ENCODE measurements at places on chromosomes 2 and 18.

- no peak for DNase-seq
These were observed 189.5 kb upstream of the TPO start for GRCh38 chr2:1223791-1224190.

DNA sequence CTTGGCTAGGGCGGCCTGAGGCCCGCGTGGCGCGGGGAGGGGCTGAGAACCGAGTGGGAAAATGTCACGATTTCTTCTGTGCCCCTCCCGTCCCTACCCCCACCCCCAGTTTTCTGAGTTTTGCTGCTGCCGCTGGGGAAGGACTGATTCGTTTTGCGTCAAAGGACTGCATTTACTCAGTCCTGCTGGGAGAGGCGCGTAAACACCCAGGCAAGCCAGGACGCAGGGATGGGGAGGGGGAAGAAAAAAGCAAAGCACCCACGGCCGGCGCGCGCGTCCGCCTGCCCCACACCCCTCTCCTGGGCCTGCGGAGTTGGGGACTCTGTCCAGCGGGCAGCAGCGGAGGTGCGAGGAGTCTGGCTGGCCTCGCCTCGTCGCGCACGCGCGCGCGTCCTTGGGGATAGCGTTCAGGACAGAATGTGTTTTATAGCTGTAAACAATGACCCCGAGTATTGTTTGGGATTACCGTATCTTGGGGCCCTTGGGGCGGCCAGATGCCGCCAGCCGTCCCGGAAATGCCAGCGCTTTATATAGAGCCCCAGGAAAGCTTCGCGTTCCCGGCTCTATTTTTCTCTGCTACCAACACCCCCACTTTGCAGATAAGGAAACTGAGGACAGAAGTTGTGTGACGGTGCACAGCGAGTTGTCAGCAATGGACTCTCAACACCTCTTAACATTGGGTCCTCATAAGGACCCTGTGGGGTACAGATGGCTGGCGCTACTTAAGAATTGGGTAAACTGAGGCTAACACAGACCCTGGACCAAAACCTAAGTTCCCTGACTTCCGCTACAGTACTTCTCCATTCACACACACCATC lies 1.7 kb upstream of the FOSL2 start:
- DNase-seq, result no peak

DNA sequence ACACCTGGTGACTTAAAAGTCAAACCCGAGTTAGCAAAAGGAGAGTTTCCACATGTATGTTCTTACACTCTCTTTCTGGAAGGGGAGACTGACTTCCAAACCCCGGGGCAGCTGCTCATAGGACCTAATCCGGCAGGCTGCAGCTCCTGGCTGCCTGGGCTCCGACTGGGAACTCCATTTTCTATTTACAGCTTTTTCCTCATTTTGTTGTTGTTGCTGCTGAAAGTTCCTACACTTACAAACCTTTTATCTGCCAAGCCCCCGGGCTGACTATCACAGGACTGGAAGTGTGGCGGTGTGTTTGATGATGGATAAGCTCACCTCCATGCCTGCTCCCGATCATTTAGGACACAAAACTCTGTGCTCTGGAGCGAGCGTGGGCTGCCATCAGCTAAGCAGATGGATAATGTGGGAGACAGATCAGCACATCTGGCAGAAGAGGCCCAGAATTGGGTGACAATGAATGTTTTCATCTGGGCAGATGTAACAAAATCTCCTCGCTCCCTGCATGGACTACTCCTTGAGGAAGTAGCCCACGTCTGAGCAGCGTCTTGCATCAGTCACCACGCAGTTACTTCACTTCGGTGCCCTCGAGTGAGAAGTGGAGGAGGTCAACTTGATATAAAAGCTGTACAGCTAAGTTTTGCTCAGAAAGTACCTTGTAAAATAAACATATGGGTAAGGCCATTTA lies 114.4 kb upstream of the COPS8 start:
- no peak for DNase-seq

DNA sequence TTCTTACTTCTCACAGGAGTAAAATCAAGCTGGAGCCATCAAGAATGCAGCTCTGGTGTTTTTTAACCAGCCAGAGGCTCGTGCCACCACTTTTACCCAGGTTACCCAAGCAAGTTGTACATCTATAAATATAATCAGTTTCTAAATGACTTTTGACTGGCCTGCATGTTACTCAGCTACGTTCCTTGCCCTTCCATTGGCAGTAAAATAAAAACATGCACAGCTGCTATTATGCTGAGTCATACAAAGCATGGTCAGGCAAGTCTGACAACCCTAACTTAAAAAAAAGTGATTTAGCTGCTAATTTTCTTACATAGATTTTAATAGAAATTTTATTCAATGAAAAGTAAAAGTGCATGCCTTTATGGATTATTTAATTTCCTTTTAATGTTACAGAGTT lies 111.7 kb upstream of the CSRNP3 start:
- no peak for DNase-seq

DNA sequence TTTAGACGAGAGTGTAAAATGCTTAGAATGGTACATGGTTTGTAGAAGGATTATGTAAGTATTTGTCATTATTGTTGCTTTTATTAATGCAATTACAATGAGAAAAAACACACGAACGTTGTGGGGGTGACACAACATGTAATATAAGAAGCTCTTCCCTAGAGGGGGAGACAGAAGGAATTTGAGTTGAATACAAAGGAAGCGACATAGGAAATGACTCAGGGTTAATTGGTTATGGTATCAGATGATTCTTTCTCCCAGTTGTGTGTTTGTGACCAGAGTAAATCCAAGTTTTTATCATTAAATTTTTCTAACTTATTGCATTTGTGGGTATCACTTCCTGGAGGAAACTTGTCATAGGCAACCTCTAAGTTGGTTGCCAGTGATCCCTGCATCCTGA lies 625.6 kb upstream of the CDH2 start:
- no peak for DNase-seq

DNA sequence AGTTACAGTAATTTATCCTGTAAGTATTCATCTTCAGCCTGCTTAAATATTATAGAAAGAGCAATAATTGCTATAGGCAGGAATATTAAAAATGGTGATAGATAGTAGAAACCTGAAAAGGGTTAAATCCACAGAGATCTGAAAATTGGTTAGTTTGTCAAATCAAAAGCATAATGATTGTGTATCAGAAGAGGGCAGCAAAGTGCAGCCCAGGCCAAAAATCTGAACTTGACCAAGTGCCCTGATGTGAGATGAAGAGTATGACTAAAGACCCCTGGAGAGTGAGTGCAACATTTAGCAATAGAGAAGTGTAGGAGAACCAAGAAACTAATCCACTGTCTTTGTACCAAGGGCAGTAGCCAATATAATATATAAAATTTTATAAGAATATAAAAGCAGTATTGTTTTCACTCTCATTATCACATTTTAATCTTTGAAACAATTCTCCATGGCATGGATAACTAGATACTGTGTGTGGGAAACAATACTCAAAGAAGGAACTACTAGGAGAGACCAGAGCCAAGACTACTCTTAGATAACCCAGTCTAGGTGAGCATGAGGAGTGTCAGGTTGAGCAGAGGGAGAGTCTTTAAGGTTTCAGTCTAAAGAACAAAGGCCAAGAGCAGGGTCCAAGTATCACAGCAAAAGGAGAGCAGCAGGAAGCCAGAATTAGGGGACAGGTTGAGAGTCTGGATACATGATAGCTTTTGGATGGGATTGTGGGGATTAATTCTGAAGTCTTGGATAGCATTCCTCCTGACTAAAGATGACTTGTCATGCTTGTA lies 148.7 kb downstream of the CALCRL start:
- DNase-seq, result peak; percentile 6

DNA sequence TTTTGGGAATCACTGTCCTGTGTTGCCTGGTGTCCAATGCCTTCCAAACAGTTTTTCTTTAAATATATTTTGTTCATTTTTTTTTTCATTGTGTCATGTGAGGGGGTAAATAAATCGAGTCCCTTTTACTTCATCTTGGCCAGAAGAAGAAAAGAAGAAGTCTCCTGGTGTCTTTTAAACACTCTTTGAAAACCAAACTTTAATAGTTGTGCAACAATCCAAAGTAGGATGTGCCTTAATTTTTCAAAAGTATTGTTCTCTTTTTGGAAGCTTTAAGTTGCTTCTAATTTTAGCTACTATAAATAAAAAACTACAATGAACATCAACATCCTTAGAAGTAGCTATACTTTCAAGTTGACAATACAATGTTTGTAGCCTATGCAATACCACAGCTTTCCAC lies 154.9 kb downstream of the ATAD2B start:
- DNase-seq, result no peak

- DNase-seq, result no peak
These were observed 557.8 kb downstream of the SUCLG1 start for GRCh38 chr2:83901317-83901716.

DNA sequence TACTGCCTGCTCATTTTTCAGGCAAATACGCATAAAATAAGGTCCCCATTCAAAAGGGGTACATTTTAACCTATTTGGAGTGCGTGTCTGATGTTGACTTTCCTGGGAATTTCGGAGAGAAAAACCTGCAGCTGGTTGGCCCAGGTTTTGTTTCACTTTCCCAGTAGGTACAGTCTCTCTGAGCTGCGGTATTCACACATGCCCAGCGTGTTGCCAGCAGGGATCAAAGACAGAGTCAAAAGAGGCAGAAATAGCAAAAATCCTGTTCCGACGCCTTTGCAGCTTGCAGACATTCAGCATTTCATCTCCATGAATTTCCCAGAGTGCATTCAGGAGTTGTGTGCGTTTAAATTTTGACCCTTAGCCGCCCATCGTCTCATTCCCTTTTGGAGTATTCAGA lies 855.4 kb upstream of the CELF4 start:
- DNase-seq, result no peak

DNA sequence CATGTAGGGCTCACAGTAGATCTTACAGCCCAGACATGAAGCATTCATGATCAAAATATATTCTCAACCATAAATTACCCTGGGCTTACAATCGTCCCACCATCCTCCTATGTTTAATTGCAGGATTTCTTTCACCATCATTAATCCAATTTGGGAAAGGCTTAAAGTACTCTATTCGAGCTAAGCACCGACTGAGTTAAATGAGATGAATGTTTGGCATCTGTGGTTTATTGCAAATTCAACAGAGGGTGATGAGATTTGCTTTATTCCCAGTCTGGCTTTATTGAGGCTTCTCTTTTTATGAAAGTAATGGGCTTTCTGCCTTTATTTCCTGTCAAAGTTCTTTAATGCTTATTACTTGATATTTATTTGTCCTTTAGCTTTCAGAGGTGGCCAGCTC lies 159.0 kb downstream of the METTL4 start:
- no peak for DNase-seq

DNA sequence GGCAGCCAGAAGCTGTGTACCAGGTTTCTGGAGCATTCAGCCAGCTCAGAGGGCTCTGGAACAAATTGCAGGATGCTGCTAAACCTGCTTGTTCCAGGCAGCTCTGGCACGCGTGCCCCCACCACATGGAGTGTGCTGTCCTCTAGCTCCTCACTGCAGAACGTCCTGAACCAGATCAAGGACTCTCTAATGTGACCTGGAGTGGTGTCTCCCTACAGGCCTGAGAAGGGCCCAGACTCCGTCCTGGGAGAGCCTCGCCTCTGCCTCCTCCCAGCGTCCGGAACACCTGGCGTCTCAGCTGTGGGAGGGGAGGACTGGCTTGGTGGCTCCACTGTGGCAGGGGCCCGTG lies 115.6 kb upstream of the GPC1 start:
- no peak for DNase-seq

DNA sequence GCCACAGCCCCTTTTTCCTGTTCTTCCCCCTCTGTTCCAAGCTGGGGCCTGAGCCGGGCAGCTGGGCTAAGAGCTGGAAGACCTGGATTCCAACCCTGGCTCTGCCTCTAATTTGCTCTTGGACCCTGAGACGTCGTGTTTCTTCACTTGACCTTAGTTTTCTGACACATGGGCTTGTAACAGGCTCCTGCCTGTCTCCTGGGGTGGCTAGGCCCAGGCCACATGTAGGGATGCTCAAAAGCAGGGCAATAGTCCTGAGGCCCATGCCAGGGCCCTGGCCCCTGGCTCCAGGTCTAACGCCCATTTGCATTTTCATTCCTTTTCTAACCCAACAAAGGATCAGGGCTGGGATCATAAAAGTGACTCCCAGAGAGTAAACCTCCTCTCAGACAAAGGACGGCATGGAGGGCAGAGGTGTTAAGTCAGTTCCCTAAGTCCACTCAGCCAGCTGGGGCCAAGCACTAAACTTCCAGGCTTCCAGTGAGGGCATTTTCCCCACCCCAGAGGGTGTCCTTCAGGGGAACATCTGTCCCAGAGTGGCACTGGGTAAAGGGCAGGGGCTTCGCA lies 16.6 kb upstream of the DNMT3A start:
- DNase-seq, result no peak

DNA sequence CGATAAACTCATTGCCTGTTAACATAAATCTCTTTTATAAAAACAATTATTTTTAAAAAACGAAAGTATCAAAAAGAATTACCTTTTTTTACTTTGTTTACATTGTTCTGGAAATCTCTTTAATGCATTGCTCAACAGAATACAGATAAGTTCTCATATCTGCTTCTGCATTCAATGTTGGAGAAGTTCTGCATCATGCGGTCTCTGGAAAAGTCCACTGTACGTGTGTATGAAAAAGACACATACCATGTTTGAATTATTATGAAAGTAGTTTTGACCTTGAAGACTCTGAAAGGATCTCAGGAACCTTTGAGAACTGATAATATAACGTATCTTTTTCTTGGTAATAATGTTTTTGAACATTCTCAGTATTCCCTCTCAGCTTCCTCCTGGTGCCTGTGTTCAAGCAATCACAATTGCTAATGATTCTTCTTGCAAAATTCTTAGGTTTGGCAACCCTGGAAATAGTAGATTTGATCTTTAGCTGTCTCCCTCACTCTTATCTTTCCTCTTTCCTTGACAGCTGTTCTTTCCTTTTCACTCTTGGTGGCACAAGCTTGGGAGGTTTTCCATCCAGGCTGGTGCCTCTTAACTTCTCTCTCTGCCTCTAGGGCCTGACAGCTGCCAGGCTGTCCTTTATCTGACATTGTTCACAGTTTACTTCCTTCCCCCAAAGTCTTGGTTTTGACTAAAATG lies 12.4 kb upstream of the IL1R1 start:
- DNase-seq, result no peak

- no peak for DNase-seq
These were observed 19.4 kb downstream of the DOK1 start for GRCh38 chr2:74573747-74574562.

DNA sequence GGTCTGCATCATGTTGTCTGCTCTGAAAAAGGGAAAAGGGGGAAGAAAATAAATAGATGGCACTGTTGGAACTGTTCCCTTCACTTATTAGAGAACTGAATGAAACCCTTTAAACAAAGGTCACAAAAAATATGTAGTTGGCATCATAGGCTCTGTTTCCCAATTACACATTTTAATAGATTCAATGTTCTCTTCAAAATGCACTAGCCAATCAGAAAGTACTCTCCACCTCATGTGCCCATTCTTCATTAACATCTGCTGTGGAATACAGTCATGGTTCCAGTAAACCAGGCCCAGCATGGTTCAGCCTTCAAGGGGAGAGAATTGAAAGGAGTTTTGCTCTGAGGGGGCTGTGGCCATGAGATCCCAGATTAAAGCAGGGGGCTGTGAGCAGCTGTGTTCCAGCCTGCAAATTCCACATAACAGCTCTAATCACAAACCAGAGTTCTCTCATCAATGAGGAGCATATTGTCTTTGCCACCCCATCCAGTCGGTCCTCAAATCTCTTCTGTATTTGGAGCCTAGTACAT lies 165.9 kb upstream of the CREB1 start:
- no peak for DNase-seq

Measured in NCI-H1105 treated with DMSO at 0.1 percent for 48 hours (cell line).